Posterior cingulate gyrus (tissue), 11 donors: ENCODE measurements at places on chromosomes 4 and X.

DNA sequence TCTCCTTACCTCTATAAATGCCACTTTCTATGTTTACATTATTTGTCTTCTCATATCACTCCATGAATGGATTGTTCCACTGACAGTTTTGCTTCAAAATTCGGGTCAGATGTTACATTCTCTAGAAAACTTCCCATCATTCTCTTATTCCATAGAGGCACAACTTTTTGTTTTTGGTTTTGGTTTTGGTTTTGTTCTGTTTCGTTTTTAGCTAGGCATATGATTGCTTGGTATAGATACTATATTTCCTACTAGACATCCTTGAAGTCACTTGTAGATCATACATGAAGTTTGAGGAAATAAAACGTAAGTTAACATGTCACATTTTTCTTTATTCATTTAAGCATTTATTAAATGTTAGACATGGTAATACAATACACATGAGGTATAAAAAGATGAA is 961.0 kb downstream of the PCDH18 start:
- DNase-seq, result no peak

GRCh38 chr4:4269856-4270255 is 20.1 kb downstream of the LYAR start:
- DNase-seq, result no peak

DNA sequence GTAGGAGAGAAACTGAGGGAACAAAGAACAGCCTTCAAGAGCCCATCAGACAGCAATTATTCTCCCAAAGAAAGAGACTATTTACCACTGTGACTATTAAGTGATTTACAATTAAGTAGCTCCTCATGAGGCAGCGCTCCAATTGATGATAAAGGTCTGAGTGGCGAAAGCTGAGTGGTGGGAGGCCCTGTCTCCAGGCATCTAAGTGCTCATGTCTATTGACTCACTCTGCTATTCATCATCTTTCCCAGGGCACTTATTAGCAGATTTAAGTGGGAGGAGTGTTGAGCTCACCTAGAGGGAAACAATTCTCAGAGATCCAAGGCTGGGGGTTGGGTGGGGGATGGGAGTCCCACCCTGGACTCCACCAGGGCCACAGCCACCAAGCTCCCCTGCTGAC is 23.3 kb downstream of the AMER1 start:
- no peak for DNase-seq

GRCh38 chr4:107292979-107293378 is 256.9 kb upstream of the DKK2 start:
- DNase-seq, result no peak

DNA sequence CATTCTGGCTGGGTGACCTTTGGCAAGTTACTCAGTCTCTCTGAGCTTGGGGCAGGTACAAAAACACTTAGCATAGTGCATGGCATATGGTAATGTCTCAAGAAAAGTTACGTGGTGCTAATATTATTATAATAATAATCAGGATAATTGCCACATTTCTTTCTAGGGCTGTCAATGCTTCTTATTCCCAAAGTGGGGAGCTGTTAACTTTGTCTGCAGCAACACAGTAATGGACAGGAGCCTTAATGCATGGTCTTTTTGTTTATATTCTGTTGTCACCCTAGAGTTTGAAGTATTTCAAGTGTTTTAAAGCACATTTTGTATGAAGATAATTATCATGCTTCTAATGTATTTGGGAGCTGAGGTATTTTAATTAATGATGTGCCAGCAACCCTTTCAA is 121.8 kb downstream of the FHIP1A start:
- DNase-seq, result no peak

GRCh38 chrX:98338544-98338943 is 1454.8 kb downstream of the RPA4 start:
- DNase-seq, result no peak

DNA sequence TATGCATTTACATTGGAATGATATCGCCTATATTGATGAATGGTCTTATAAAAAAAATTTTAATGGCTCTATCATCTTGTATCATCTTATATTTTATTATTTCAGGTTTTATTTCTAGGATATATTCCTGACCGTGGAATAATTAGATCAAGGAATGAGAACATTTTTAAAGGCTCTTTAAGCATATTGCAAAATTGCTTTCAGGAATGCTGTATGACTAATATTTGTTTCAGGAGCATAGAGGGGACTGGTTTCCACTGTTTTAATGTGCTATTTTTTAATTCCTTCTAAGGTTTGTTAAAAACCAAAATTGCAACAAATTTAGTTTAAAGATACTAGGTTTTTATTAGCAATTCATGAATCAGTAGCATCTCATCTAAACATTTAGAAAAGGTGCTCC is 120.2 kb downstream of the BMPR1B start:
- DNase-seq, result no peak

GRCh38 chr4:89639395-89639794 is 197.6 kb downstream of the SNCA start:
- DNase-seq, result no peak

DNA sequence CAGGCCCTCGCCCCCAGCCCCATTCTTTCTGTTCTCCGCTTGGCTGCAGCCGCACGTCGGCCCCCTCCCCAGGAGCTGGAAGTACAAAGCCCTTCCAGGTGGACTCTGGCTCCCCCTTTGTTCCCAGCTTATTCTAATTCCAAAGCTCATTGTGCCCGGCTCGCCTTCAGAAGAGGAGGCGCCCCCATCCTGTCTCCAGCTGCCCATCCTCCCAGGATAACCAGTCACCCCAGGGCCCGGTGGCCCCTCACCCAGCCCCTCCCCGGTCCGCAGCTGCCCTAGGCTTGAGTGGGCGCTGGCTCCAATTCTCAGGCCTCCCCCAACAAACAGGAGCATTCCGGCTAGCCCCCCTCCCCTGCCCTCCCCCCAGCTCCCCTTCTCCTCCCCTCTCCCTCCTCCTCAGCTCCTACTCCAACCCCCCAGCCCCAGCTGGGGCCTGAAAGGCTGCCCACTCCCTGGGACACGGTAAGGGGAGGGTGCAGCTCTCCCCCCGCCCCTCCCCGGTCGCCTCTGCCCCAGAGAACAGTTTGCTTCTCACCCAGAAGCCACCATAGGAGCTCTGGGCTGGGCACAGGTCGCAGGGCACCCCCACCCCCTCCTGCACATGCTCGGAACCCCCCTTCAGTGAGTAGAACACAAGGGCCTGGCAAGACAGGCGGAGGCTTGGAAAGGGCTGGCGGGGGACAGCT is 3.1 kb upstream of the SLC6A8 start:
- no peak for DNase-seq

GRCh38 chr4:69104719-69105275 is 8.5 kb downstream of the UGT2B7 start:
- no peak for DNase-seq

GRCh38 chr4:58061967-58062366 is 951.8 kb upstream of the IGFBP7 start:
- no peak for DNase-seq

DNA sequence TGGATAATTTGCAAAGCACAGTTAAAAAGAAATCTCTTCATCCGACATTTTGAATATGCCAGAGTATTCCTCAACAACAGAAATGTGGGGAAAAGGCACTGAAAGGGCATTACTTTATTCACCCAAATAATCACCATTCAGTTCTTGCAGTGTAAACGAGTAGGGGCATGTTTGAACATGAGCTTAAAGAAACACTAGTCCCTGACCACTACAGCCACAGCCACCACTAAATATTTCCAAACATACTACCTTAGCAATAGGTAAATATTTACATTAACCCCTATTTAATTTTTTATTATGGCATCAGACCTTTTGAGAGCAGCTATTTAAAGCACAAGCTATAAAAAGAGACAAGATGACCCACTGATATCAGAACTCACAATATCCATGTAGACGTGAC is 27.6 kb downstream of the MCF2 start:
- no peak for DNase-seq

DNA sequence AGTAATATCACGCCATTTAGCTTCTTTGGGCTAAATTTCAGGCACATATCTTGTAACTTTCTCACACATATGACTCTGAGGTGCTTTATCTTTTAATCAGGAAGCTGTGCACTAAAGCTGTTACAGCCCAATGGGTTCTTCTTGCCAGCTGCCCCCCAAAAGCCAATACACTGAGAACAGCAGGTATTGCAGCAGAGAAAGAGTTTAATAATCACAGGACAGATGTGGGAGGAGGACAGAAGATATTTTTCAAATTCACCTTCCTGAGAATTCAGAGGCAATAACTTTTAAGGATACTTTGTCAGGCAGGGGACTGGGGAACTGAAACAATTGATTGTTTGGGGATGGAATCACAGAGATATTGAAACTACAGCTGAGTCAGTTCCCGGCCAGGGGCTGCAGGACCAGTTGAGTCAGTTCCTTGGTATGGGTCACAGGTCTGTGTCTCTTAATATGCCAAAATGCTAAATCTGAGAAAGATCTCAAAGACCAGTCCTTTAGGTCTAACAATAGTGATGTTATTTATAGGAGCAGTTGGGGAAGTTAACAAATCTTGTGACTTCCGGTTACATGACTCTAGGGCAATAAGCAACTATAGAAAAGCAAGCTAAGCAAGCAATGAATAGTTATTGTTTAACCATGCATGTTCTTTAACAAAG is 28.1 kb downstream of the DDIT4L start:
- DNase-seq, result no peak

DNA sequence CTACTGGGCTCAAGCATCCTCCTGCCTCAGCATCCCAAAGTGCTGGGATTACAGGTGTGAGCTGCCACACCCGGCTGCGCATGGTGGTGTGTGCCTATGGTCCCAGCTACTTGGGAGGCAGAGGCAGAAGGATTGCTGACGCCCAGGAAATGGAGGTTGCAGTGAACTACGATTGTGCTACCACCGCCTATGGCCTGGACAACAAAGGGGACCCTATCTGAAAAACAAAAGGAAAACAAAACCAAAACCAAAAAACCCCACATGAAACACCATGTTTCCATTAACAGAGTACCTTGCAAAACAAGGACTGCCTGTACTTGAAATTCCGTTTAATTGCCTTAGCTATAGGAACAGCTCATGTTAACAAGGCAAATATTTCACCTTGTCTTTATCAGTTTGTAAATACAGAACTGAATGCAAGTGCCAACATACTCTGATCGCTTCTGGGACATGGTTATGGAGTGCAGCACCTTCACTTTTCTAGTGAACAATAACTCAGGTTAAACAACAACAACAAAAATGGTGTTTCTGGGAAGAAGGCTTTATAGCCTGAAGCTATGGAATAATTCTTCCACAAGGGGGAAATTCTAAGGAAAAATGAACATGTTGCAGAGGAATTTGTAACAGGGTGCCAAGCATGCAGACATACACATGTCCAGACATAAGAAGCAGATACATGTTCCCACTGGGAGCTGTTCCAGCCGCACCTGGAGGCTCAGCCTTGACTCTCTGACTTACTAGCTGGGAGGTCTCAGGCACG is 73.2 kb upstream of the STS start:
- DNase-seq, result no peak

GRCh38 chr4:88999392-88999930 is 57.5 kb downstream of the FAM13A start:
- DNase-seq, result no peak

DNA sequence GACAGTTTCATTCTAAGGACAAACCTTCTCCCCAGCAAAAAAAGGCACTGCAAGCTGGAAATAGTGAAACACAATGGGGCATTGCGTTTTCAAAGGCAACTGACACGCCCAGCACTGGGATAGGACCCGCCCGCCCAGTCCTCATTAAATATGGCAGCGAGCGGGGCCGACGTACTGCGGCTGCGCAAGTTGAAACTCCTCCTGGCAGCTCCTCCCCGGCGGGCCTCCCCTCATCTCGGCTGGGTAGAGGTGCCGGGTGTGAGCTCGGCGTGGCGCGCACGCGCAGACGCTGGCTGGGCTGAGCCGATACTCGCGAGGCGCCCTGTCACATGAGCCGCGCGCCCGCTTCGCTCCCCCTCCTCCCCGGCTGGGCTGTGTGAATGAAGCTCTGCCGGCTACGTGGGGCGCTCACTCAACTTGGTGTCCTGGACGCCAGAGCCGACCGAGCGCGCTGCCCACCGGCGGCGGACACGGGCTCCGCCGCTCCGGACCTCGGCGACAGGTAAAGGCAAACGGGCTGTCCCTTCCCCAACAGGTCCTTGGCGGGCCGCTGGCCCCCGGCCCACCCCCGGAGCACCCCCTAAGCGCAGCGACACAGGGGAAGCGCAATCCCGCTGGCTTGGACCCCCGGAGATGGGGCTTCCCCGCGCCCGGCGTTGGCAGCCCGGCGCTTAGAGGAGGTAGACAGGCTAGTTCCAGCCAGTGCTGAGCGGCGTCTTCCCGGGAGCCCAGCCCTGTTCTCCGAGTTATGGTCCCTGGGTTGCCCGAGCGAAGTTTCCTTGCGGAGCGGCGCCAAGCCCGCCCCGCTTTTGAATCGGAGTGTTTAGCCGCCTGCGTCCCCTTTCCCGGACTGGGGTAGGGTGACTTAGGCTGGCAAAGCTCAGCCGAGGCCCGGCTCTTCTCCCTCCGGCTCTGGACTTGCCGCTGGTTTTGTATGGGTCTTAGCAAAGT is at the start of gene CLCN5:
Gene CLCN5, plus strand, starts transcription at position 306 of the 951 bp plus-strand sequence. CDS start 2,703 bp downstream, outside the sequence.
- peak; percentile 97 for DNase-seq

DNA sequence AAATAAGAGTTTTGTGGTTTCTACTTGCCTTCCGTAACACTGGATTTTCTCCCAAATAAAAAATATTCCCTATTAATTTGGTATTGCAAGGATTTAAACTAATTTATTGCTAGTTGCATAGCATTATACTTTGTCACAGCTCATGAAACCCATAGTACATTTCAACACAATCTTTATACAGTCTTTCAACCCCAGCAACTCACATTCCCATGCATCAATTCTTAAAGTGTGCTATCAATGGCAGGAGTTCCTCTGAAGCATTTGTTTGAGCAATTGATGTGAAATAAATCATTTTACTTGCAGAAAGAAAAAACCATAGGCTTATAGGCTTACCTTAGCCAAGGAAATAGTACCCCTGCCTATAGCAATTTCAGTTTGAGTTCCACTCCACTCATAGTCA is 251.9 kb downstream of the PAPSS1 start:
- no peak for DNase-seq

- DNase-seq, result no peak
Observed at GRCh38 chrX:11180571-11180970, 69.4 kb downstream of the HCCS start.

DNA sequence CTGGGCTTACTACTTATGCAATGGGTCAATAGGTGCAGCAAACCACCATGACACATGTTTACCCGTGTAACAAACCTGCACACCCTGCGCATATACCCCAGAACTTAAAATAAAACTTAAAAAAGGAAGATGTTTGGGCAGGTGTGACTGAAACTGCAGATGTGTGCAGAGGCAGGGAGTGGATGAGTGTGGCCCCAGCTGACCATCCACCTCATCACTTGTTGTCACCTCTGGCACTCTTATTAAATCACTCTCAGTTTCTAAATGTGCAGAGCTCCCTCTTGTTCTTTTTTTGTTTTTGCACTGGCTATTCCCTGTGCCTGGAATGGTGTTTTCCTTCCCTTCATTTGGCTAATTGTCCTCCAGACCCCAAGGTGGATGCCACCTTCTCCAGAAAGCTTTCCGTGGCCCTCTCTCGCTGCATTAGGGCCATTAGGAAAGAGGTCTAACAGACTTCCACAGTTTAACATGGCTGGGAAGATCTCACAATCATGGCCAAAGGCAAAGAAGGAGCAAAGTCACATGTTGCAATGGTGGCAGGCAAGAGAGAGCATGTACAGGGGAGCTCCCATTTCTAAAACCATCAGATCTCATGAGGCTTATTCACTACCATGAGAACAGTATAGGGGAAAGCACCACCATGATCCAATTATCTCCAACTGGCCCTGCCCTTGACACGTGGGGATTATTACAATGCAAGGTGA is 58.5 kb downstream of the SLC2A9 start:
- no peak for DNase-seq

- DNase-seq, result no peak
Observed at GRCh38 chrX:41923978-41924683, 777 bp upstream of the CASK start.
